Endothelial cell of umbilical vein (primary cell): ENCODE measurements at places on chromosomes 13 and 19. TPM values are rescaled to one million over a fixed set of nuclear protein-coding genes. Genes with fewer than 3 reads are reported as not detected.

GRCh38 chr13:111899714-111900389, 167.1 kb upstream of the SOX1 start:
- DNase-seq, result no peak

DNA sequence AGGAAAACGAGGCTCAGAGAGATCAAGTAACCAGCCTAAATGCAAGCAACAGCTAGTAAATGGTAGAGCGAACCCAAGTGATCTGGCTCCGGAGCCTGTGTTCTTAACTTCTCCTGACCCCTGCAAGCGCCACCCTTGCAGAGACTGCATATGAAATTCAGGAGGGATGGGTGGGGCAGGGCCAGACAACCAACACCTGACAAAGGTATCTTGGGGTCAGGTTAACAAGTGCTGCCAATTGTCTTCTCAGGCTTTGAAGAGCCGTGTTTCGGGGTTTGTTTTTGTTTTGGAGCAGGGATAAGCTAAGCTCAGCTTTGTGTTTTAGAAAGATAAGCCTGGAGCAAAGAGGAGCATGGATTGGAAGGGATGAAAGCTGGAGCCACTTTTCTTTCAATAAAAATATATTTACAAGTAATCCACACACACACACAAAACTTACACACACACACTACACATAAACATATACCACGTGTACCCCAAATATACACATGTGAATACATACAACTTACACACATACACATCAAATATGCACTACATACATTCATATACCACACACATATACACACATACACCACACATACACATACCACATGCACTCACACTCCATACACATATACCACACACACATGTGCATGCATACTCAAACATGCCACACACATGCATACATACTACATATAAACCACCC, 722.0 kb downstream of the DIAPH3 start:
- no peak for DNase-seq

- no peak for DNase-seq
Measured at GRCh38 chr19:55433292-55433691, 9.8 kb downstream of the SHISA7 start.

DNA sequence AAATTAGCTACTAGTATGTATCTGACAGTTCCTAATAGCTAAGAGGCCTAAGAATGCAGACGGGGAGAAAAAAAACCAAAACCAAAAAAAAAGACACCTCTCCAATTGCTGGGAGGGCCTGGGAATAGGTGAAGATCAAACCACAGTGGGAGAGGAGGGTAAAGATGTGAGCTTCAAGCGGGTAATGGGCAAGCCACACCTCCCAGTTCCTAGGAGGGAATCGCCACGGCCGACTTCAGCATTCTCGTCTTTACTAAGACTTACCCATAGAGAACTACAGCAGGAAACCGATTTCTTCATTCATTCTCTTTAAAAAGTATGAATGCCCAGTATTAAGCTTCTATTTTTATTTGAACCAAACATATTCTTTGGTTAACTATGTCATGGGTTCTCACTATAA, 5.6 kb upstream of the EEF1AKMT1 start:
- no peak for DNase-seq

The ZNF525 gene
- 3.7 and 3.8 TPM in 2 replicates for total RNA-seq

The ATCAY gene
- total RNA-seq, result not detected in 2 replicates

GRCh38 chr19:23971598-23971997, 56.9 kb downstream of the ZNF726 start:
- DNase-seq, result no peak

- DNase-seq, result no peak
Measured at GRCh38 chr13:22194106-22194805, 523.4 kb downstream of the FGF9 start.

The RANBP3 gene
- total RNA-seq, result 72.3 and 87.8 TPM in 2 replicates
